ENCODE measurements at places on chromosomes 3 and 15. TPM values are rescaled to one million over a fixed set of nuclear protein-coding genes. Genes with fewer than 3 reads are reported as not detected.

DNA sequence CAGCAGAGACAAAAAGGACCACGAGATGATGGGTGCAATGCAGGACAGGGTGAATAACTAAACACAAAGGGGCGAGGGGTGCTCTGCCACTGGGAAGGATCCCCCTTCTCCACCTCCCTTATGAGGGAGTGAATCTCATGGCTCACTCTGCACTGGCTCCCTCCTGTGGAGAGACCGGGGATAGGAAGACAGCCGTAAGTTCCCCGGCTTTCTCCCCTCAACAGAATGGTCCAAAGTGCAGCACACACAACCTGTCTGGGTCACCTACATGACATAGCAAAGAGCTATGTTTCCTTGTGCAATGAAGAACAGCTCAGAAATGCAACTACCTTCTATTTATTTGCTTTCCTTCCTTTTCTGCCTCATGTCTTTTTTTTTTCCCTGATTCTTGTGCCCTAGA is 7.8 kb upstream of the ACSBG1 start:
- no peak overlapping the region for H3K4me3 ChIP-seq
- H3K4me1 ChIP-seq, result peaks cover 8% of the 10 kb centered on the region
- no peaks in the 10 kb centered on the region for H3K27me3 ChIP-seq
- H3K27ac ChIP-seq, result no peak overlapping the region

Gene SLC22A14
- 0.14 TPM for total RNA-seq

Gene DPPA4
- not detected for total RNA-seq

Gene CILP
- total RNA-seq, result not detected

GRCh38 chr3:138747225-138747624 is 87.5 kb downstream of the PIK3CB start:
- no peak overlapping the region for H3K4me3 ChIP-seq
- H3K36me3 ChIP-seq, result peaks cover 2% of the 10 kb centered on the region
- no peak overlapping the region for H3K27ac ChIP-seq
- H3K27me3 ChIP-seq, result no peaks in the 10 kb centered on the region

Gene KBTBD13
- not detected for total RNA-seq

DNA sequence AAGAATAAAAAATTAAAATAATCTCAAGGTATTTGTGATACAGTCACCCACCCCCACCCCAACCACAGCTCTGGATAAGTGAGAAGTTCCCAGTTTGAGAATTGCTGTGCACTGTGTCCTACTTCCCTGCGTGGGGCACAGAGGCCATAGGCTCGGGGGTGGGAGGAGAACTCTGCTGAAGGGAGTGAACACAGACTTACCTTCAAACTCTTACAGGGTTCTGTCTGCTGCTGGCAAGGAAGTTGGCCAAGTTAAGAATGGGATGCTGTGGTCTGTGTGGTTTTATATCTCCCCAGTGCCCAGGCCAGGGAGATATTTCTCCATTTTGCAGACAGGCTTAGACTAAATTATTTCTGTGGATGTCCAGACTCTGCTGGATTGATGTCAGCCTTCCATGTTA is 37.6 kb downstream of the SPTSSB start:
- no peak overlapping the region for H3K27ac ChIP-seq
- no peaks in the 10 kb centered on the region for H3K36me3 ChIP-seq
- no peak for DNase-seq
- peaks cover 3% of the 10 kb centered on the region for H3K4me1 ChIP-seq
- H3K27me3 ChIP-seq, result no peaks in the 10 kb centered on the region
- no peak overlapping the region for H3K4me3 ChIP-seq

GRCh38 chr3:184946917-184947316 is 135.0 kb downstream of the VPS8 start:
- H3K27ac ChIP-seq, result no peak overlapping the region
- no peak overlapping the region for H3K4me3 ChIP-seq
- no peaks in the 10 kb centered on the region for H3K4me1 ChIP-seq
- no peak for DNase-seq
- no peaks in the 10 kb centered on the region for H3K36me3 ChIP-seq

DNA sequence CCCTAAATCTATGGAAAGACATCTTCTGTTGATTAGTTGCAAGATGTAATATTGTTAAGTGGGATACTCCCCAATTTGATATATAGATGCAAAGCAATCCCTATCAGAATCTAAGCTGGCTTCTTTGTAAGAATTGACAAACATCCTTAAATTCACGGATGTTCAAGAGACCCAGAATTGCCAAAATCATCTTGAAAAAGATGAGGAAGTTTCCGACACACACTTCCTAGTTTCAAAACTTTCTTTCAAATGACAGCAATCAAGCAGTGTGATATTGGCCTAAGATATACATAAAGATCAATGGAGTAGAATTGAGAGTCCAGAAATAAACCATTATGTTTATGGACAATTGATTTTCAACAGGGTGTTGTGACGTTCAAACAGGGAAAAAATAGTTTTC is 383.6 kb downstream of the LPP start:
- H3K36me3 ChIP-seq, result no peaks in the 10 kb centered on the region
- no peaks in the 10 kb centered on the region for H3K27me3 ChIP-seq
- no peak overlapping the region for H3K4me3 ChIP-seq
- peaks cover 14% of the 10 kb centered on the region for H3K4me1 ChIP-seq

GRCh38 chr3:194072691-194073279 is 63.2 kb upstream of the HES1 start:
- H3K27me3 ChIP-seq, result no peaks in the 10 kb centered on the region
- no peaks in the 10 kb centered on the region for H3K36me3 ChIP-seq
- DNase-seq, result peak; percentile 48
- H3K4me1 ChIP-seq, result peaks cover 51% of the 10 kb centered on the region
- H3K4me3 ChIP-seq, result no peak overlapping the region
- peak overlapping the region; percentile 19 for H3K27ac ChIP-seq

- no peak overlapping the region for H3K27ac ChIP-seq
- H3K4me3 ChIP-seq, result no peak overlapping the region
- DNase-seq, result no peak
- H3K36me3 ChIP-seq, result no peaks in the 10 kb centered on the region
These were observed 203.2 kb upstream of the TMCO5A start for GRCh38 chr15:37731146-37731746.

DNA sequence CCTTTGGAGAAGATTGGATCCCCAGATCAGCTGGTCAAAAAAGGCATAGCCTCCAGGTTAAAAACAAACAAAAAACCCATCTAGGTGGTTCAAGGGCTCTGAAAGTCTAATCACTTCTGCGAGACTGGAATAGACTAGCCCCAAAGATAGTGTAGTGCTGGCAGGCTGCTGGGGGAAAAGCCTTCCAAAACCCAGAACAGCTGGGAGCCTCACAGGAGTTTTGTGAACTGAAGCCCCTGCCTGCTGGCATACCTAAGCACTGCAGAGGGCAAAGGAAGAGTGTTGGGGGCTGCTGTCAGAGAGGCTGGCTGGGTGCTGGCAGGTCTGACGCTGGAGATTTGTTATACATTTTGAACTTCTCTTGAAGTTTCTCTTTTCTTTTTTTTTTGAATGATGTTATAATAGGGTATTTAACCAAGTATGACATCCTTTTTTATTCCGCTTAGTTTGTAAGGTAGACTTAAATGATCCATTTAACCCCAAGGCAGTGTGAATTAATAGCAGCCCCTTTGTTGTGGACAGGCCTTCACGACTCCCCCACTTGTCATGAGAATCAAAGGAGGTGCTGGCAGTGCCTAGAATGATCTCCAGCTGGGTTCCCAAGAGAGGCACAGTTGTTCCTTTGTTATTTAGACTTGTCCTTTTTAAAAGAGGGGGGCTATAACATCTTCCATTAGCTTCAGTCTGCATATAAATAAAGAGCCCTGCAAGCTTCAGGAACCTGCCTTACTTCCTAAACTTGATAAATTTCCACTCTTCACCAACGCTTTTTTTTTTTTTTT is 53.9 kb downstream of the CRTC3 start:
- H3K4me3 ChIP-seq, result no peak overlapping the region
- no peaks in the 10 kb centered on the region for H3K27me3 ChIP-seq
- no peaks in the 10 kb centered on the region for H3K4me1 ChIP-seq
- no peaks in the 10 kb centered on the region for H3K36me3 ChIP-seq
- no peak overlapping the region for H3K27ac ChIP-seq
- DNase-seq, result no peak

Gene GABRA5
- total RNA-seq, result not detected

GRCh38 chr3:18438586-18438985 is 13.4 kb upstream of the SATB1 start:
- H3K4me3 ChIP-seq, result no peak overlapping the region
- no peaks in the 10 kb centered on the region for H3K27me3 ChIP-seq
- H3K4me1 ChIP-seq, result no peaks in the 10 kb centered on the region
- H3K27ac ChIP-seq, result no peak overlapping the region
- H3K36me3 ChIP-seq, result no peaks in the 10 kb centered on the region
- no peak for DNase-seq

DNA sequence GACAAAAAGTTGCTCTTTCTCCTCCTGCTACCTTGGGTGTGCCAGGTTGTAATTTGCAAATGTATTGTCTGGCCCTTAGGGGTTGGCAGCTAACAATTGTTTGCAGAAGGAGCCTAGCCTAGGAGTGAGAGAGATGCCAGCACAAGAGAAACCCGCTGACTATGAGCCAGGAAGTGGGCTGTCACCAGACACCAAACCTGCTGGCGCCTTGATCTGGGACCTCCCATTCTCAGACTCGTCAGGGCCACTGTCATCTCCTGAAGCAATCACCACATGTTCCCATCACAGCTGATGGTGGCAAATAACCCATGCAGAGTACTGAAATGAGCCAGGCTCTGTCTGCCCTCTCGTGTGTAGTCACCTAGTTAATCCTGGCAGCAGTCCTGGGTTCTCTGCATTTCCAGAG is 406.4 kb upstream of the NPAP1 start:
- H3K4me1 ChIP-seq, result no peaks in the 10 kb centered on the region
- H3K27ac ChIP-seq, result no peak overlapping the region
- no peak for DNase-seq

Gene GOLGA8R
- total RNA-seq, result not detected

DNA sequence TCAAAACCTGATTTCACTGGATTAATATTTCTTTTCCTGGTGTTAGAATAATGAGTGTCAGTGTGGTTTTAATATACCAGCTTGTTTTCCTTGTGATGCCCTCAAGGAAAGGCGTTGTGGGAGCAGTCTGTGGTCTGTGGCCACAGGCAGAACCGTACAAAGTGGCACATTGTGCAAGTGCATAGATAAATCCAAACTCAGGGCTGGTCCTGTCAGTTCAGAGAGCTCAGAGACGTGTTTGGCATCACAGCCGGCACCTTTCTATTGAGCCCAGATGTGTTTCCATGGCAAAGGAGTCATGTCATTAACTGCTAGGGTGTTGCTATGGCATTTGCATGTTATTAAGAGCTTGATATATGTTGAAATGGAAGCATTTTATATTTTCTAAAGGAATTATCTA is 289.9 kb upstream of the RASGRP1 start:
- no peaks in the 10 kb centered on the region for H3K27me3 ChIP-seq
- no peak for DNase-seq
- H3K27ac ChIP-seq, result no peak overlapping the region
- no peaks in the 10 kb centered on the region for H3K36me3 ChIP-seq
- no peaks in the 10 kb centered on the region for H3K4me1 ChIP-seq

DNA sequence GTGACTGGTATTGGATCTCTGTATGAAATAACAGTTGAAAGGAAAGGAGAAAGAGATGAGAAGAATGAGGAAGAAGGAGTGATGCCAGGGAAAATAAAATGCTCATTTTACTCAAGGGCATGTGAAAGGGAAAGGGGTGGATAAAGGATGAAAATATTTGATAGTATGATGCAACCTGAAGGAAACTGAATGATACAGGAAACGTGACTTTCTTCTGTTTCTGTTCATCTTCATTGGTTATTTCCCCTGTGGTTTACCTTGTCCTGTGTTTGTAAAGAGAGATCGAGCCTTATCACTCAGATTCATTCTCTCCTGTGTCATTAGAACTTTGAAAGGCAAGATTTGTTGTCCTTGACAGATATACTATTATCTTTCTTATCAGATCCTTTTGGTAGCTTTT is 243.6 kb upstream of the SLITRK3 start:
- no peak overlapping the region for H3K27ac ChIP-seq
- no peaks in the 10 kb centered on the region for H3K36me3 ChIP-seq
- no peak overlapping the region for H3K4me3 ChIP-seq
- no peak for DNase-seq
- H3K27me3 ChIP-seq, result no peaks in the 10 kb centered on the region

- no peaks in the 10 kb centered on the region for H3K27me3 ChIP-seq
- peaks cover 45% of the 10 kb centered on the region for H3K4me1 ChIP-seq
- H3K4me3 ChIP-seq, result no peak overlapping the region
These were observed 27.9 kb upstream of the SLC6A6 start for GRCh38 chr3:14374444-14374883.

GRCh38 chr3:148005456-148005855 is 596.3 kb downstream of the ZIC1 start:
- no peaks in the 10 kb centered on the region for H3K27me3 ChIP-seq
- no peak overlapping the region for H3K27ac ChIP-seq
- H3K4me1 ChIP-seq, result no peaks in the 10 kb centered on the region
- no peak overlapping the region for H3K4me3 ChIP-seq

GRCh38 chr15:86555939-86556338 is 476.3 kb downstream of the AGBL1 start:
- no peaks in the 10 kb centered on the region for H3K4me1 ChIP-seq
- no peaks in the 10 kb centered on the region for H3K27me3 ChIP-seq
- no peak overlapping the region for H3K4me3 ChIP-seq

DNA sequence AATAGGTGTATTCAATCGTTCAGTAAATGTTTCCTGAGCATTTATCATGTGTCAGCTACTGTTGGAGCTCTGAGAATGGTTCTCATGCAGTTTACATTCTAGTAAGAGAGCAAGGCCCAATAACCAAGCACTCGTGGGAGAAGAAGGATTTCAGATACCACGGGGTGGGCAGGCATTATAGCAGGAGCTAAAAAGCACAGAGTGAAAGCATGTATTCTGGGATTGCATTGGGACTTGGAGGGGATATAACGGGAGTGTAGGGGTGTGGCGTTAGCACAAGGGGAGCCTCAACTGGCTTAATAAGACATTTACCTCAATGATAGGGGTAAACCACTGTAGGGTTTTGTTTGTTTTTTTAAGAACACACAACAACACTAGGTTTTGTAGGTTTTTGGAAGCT is 1.6 kb upstream of the SIAH2 start:
- no peaks in the 10 kb centered on the region for H3K36me3 ChIP-seq
- no peak for DNase-seq
- no peak overlapping the region for H3K27ac ChIP-seq
- no peaks in the 10 kb centered on the region for H3K27me3 ChIP-seq
- peaks cover 35% of the 10 kb centered on the region for H3K4me1 ChIP-seq

Gene PAQR9
- total RNA-seq, result not detected

Gene FAM107A
- not detected for total RNA-seq

DNA sequence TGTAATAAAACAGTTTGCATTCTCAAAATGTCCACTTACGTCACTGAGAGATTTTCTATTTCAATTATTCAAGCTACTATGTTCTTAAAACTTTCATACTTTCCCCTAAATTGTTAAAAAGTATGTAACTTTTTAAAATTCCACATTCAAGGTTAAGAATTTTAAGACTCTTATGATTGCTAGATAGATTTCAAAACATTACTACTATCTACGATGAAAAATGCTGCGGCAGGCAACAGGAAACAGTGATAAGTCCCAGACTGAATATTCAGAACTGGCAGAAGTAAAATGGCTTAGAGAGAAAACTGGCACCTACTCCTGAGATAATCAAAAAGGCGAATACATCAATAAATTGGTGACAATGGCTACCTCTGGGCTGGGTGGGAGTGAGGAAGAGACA is 16.2 kb downstream of the ATP13A3 start:
- H3K4me1 ChIP-seq, result no peaks in the 10 kb centered on the region

Data from Caco-2 (cell line).